ENCODE measurements at places on chromosomes 16 and 17.

DNA sequence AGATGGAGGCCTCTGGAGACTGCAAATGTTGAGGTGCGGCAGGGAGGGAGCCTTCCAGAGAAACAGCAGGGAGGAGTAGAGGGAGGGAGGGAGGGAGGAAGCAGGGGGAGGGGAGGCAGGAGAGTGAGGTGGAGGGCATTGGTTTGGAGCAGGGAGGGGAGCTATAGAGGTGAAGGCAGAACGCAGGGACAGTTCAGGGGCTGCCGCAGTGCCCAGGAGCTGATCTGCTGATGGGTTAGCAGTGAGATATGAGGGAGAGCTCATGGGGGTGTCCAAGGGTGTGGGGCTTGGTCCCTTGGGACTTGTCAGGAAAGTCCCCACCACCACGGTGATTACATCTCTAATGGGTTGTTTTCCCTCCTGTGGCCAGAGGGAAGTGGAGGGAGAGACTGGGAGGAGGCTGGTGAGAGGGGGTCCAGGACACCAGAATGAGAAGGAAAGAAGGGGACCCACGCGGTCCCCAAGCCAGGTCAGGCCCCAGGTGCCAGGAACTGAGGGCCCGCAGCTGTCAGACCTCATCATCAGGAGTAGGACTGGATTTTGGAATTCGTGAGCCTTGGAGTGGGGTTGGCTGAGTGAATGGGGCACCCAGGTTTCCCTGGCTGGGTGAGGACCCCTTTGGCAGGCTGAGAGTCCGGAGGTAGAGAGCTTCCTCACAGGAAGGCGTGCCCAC lies 11.2 kb downstream of the CA4 start:
- peak; percentile 46 for DNase-seq

- DNase-seq: no peak
Measured at GRCh38 chr16:12313902-12314621, 337.5 kb downstream of the SNX29 start.

GRCh38 chr16:76931186-76931585 lies 259.8 kb upstream of the MON1B start:
- DNase-seq: no peak

- no peak for DNase-seq
Measured at GRCh38 chr16:71709229-71709781, 15.2 kb downstream of the PHLPP2 start.

GRCh38 chr17:29138184-29138955 lies 41.8 kb downstream of the MYO18A start:
- DNase-seq: no peak

- no peak for DNase-seq
Measured at GRCh38 chr16:65119901-65120401, 1.9 kb downstream of the CDH11 start.

GRCh38 chr17:77325577-77326075 lies 184.9 kb downstream of the SEC14L1 start:
- DNase-seq: peak; percentile 32

- no peak for DNase-seq
Measured at GRCh38 chr17:7084088-7084487, 4.0 kb upstream of the CLEC10A start.

DNA sequence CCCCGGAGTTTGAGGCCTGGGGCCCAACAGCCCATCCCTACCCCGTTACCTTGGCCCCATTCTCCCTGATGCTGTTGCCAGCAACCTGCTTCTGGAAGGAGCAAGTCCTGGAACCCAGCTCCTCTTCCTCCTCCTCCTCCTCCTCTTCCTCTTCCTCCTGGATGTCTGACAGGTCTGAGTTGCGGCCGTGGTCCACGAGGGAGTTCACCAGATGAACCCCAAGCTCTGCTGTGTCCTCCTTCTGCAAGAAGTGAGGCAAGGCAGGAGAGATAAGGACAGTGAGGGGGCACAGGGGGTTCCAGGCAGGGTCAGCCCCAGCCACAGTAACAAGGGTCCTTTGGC lies 18.7 kb downstream of the TSPOAP1 start:
- DNase-seq: peak; percentile 27

GRCh38 chr17:32258383-32259140 lies 7.1 kb upstream of the RHBDL3 start:
- DNase-seq: no peak
